ENCODE measurements at places on chromosomes 1 and 21. TPM values are rescaled to one million over a fixed set of nuclear protein-coding genes. Genes with fewer than 3 reads are reported as not detected.

The TAS1R3 gene
- 0.57 TPM for total RNA-seq

DNA sequence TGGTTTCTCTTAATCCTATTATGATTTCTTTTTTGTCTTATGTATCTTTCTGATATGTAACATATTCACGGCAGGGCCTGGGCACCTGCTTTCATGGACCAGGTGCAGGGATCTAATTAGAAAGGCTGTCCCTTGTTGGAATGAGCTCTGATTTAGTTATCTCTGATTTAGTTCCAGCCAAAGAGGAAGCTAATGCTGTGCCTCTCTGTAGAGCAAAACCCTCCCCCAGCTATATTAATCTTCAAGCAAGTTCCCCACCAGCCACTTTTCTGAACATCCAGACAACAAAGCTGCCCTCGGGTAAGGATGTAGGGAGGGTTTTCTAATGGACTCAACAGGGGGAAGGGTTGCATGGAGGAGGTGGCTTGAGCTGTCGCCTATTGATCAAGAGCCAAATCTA is 6.1 kb downstream of the TSACC start:
- DNase-seq: no peak

DNA sequence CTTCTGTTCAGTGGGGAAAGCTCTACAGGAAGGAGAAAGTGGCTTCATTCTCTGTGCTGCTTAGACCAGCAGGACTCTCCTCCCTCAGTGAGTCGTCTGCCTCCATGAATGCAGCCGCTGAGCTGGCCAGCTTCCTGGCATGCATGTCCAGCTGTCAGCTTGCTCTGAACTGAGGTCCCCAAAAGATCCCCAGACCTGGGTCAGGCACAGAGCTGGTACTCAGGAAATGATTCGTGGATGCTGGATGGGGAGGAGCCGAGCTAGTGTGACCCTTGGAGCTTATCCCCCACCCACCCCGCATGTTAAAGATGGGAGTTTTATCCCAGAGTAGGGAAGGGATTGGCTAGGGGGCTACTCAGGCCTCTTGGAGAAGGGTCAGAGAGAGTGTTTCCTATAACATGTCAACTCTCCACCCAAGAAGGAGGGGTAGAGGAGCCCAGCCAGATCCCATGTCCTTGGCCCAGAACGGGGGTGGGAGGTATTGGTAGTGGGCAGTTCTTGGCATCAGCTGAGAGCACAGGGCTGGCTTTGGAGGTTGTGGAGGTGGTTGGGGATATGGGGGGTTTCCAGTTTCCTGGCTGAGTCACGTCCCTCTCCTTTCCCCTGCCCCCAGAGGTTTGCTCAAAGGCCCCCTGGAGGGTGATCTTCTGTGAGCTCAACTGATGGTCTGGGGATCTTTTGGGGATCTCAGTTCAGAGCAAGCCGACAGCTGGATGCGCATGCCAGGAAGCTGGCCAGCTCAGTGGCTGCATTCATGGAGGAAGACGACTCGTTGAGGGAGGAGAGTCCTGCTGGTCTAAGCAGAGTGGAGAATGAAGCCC is 110.1 kb downstream of the FOXD2 start:
- DNase-seq: no peak

- peak; percentile 18 for DNase-seq
These were observed 635.1 kb downstream of the PTPRC start for GRCh38 chr1:199273837-199274379.

GRCh38 chr1:20719261-20719660 is 1.5 kb upstream of the KIF17 start:
- DNase-seq: no peak

DNA sequence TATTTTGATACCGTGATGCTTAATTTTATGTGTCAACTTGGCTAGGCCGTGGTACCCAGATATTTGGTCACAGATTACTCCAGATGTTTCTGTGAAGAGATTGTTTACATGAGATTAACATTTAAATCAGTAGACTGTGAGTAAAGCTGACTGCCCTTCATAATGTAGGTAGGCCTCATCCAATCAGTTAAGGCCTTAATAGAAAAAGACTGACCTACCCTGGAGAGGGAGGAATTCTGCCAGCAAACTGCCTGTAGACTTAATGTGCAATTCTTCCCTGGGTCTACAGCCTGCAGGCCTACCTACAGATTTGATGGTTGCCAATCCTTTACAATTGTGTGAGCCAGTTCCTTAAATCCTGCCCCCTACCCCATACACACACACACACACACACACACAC is 4.3 kb downstream of the SETSIP start:
- no peak for DNase-seq

- DNase-seq: no peak
These were observed 53.8 kb downstream of the MAST2 start for GRCh38 chr1:45857101-45857700.

All from colonic mucosa (tissue), 4 donors.